ENCODE measurements at places on chromosomes 11 and 22.

DNA sequence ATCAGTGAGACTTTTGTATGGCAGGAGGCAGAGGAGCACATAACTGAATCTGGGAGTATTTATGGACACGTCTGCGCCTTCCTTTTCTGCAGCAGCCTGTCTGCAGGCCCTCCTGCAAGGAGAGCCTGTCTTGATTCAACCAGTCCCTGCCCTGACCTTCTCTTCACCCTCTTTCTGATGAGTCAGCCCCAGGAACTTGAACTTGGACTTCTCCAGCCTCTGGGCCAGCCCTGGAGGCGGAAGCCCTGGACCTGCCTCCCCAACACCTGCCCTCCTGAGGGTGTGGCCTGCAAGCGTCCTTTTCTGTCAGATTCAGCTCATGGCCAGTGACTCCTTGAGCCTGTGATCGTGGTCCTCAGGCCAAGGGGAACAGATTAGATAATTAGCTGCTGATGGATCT, 20.0 kb downstream of the DAGLA start:
- DNase-seq, result no peak

GRCh38 chr11:60813324-60813723, 28.2 kb downstream of the MS4A10 start:
- no peak for DNase-seq

DNA sequence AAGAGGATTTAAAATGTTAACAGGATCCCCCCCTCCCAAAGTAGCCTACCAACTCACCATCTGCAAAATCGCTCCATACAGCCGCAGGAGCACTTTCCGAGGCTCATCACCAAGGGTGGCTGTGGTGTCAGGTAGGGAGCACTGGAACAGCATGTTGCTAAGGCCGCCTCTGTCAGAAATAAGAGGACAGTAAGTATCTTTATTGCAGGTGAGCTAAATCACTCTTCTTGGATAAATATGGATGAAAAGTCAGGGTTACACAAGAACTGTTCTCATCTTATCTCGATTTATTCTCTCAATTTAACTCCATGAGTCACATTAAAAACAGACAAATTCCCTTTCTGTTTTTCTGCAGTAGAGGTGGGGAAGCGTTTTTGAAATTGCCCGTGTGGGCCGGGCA, 24.2 kb downstream of the CHKA start:
- DNase-seq, result no peak

DNA sequence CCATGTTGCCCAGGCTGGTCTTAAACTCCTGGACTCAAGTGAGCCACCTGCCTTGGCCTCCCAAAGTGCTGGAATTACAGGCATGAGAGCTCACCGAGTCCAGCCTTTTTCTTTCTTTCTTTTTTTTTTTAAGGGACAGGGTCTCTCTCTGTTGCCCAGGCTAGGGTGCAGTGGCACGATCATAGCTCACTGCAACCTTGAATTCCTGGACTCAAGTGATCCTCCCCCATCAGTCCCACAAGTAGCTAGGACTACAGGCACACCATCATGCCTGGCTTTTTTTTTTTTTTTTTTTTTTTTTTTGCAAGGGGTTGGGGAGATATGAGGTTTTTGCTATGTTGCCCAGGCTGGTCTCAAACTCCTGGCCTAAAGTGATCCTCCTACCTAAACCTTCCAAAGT, 78.5 kb downstream of the MRTFA start:
- DNase-seq, result no peak

All from cortex of kidney (tissue), 1 donor.